Uterus (tissue), 4 donors: ENCODE measurements at places on chromosomes 11 and 22.

DNA sequence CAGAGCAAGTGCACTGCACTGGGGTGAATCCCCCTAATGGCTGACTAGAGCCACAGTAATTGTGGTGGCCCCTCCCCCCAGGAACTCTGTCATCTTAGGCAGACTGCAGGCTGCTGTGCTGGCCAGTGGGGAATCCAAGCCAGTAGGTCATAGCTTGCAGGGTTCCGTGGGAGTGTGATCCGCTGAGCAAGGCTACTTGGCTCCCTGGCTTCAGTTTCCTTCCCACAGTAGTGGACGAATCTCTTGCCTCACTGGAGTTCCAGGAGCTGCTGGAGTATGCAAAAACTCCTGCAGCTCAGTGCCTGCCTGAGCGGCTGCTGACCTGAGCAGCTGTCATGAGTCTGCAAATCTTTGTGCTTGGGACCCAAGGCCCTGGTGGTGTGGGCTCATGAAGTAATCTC lies 13.2 kb downstream of the OOSP3 start:
- no peak for DNase-seq

GRCh38 chr11:33634291-33634834 lies 66.3 kb downstream of the C11orf91 start:
- DNase-seq = no peak

DNA sequence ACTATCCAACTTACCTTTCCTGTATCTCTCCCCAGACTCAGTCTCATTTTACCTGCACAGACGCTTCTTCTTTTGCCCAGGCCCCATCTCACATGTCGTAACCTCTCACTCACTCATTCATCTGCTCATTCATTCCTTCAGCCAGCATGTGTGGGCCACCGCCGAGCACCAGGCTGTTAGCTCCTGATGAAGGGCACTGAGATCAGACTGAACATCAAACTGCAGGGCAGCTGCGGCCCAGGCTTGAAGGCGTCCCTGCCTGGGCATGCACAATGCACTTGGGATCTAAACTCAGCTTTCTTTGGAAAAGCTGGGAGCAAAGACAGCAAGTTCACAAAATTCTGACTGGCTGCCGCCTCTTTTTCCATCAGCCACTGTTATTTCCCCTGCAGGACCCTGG lies 1456.3 kb downstream of the BRD1 start:
- no peak for DNase-seq

DNA sequence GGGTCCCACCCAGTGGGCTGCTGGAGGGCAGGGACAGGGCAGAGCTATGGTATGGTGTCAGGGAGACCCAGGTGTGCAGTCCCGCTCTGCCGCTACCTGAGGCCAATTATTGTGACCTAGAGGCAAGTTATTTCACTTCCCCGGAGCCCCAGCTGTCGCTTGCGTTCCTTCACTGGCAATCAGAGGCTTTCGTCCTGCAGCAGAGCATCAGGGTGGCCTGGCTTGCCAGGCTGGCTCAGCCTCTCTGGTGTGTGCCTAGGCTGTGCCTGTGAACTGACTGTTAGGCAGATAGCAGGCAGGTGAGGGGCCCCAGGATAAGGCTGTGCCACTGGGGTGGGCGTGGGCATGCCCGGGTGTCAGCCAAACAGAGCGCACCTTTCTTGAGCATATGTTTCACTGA lies 31.4 kb downstream of the GLB1L2 start:
- no peak for DNase-seq

- DNase-seq = peak; percentile 83
These were observed 4.9 kb downstream of the APOL3 start for GRCh38 chr22:36155702-36156101.

DNA sequence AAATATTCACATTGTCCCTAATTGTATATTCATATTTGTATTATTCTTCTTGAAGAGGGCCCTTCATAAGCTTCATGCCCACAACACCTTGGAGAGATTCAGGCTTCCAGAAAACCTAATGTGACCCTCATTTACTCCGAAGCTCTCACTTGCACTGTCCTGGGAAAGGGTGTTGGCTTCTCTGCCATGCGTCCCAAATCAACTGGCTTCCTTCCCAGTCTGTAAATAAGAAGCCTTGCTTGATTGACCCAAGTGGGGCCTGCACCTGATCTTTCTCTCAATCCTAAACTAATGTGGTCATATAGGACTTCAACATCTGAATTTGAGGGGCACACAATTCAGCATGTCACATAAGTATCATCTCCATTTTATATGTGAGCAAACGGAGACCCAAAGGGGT lies 40.5 kb upstream of the ZBTB16 start:
- no peak for DNase-seq
